Thoracic aorta (tissue), 2 donors: ENCODE measurements at places on chromosomes 2 and 18.

GRCh38 chr2:47903781-47904490, 2.4 kb downstream of the FBXO11 start:
- H3K4me3 ChIP-seq: peak overlapping the region; percentile 100
- no peaks in the 10 kb centered on the region for H3K27me3 ChIP-seq
- no peak for DNase-seq
- no peaks in the 10 kb centered on the region for H3K36me3 ChIP-seq
- H3K4me1 ChIP-seq: peaks cover 33% of the 10 kb centered on the region

DNA sequence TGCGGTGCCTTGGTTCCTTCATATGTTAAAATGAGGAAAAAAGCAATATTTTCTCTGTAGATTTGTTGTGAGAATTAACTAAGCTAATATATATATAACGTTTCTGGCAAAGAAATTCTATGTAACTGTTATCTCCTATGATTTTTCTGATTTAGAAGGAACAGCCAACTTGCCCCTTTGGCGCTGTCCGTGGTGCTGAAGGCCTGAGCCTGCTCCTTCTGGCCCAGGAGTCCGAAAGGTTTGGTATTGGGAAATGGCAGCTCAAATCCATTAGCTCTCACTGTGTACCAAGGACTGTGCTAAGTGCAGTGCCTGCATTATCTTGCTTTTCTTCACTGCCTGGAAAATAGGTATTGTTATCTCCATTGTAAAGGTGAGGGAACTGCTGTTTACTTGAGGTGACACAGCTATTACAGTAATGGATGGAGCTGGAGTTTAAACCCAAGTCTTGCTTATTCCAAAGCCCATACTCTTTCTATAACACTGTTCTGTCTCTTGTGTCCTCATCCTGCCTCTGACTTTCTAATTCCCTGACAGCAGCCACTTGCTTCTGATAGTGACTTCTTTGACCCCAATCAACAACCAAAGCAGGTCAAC, 52.2 kb downstream of the C1QL2 start:
- no peak overlapping the region for H3K27ac ChIP-seq
- no peaks in the 10 kb centered on the region for H3K4me1 ChIP-seq
- no peaks in the 10 kb centered on the region for H3K27me3 ChIP-seq

- no peak overlapping the region for H3K4me3 ChIP-seq
- no peaks in the 10 kb centered on the region for H3K27me3 ChIP-seq
- H3K27ac ChIP-seq: no peak overlapping the region
Observed at GRCh38 chr2:226208726-226209125, 590.9 kb downstream of the IRS1 start.

- no peaks in the 10 kb centered on the region for H3K4me1 ChIP-seq
- no peak overlapping the region for H3K4me3 ChIP-seq
- no peaks in the 10 kb centered on the region for H3K27me3 ChIP-seq
- no peak for DNase-seq
- no peak overlapping the region for H3K27ac ChIP-seq
- H3K36me3 ChIP-seq: no peaks in the 10 kb centered on the region
Observed at GRCh38 chr18:43757273-43757672, 480.0 kb upstream of the SYT4 start.

GRCh38 chr18:9552616-9553015, 61.7 kb downstream of the PPP4R1 start:
- DNase-seq: no peak
- peaks cover 55% of the 10 kb centered on the region for H3K36me3 ChIP-seq
- no peak overlapping the region for H3K4me3 ChIP-seq

DNA sequence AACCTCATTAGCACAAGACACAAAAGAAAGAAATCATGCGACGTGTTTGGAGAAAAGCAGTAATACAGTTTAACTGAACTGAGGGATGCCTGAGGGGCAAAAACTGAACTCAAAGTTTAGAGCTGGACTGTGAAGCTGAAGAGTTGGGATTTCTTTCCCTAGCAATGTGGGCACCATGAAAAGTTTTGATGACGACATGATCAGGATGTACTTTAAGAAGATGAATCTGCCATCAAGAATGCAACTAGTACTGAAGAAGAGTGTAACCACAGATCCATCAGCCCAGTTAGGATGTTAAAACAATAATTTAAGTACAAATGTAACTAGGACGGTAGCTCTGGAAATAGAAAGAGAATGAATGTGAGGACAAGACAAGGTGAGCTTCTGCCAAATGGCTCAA, 196.2 kb downstream of the VWC2L start:
- H3K27me3 ChIP-seq: no peaks in the 10 kb centered on the region
- H3K36me3 ChIP-seq: no peaks in the 10 kb centered on the region
- H3K4me1 ChIP-seq: no peaks in the 10 kb centered on the region
- H3K27ac ChIP-seq: no peak overlapping the region

DNA sequence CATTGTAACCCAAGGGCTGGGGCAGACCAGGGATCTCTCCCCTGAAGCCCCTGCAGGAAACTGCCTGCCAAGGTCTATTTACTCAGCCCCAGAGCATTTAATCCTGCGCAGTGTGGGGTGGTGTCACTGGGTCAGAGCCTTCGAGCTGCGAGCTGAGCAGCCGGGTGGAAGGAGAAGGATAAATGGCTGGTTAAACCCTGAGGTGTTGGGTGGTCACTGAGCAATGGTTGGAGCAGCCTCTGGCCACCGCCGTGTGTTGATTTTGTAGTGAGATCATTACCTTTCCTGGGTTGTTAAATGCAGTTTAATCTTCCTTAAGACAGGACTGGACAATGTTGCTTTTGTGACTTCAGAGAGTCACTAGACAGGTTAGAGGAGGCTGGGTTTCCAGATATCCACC, 98.1 kb downstream of the SETBP1 start:
- H3K27ac ChIP-seq: no peak overlapping the region
- no peak overlapping the region for H3K4me3 ChIP-seq
- no peak for DNase-seq
- no peaks in the 10 kb centered on the region for H3K36me3 ChIP-seq

DNA sequence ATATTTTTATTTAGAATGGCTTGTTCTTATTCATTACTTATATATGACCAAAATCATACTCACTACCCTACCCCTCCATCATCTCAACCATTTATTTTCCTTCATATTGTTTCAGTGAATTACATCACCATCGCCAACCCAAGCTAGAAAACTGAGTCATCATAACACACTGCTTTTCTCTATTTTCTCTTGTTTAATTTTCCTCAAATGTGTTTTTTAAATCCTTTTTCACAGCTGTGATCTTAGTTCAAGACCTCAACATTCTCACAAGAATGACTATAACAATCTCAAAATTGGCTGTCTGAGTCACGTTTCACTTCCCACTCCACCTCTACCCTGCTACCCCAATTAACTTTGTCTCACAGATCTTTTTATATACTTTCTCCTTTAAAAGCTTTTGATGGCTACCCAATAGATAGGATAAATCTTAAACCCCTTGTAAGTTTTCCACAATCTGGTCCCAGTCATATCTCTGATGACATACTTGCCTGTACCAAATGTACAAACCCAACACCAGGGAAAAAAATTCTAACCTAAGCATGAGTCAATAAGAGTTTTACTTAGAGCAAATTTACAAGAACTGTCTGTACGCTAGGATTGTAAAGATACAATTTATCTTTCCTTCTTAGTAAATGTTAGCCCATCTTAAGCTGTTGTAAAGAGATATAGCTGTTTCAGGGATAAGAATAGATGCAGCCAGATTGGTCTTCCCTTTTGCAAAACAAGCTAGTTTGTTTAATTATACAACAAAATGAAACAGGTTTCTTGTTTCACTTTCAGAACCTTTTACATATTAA, 635.1 kb upstream of the SLC39A10 start:
- H3K4me3 ChIP-seq: no peak overlapping the region
- no peaks in the 10 kb centered on the region for H3K27me3 ChIP-seq
- no peak for DNase-seq
- no peaks in the 10 kb centered on the region for H3K36me3 ChIP-seq

DNA sequence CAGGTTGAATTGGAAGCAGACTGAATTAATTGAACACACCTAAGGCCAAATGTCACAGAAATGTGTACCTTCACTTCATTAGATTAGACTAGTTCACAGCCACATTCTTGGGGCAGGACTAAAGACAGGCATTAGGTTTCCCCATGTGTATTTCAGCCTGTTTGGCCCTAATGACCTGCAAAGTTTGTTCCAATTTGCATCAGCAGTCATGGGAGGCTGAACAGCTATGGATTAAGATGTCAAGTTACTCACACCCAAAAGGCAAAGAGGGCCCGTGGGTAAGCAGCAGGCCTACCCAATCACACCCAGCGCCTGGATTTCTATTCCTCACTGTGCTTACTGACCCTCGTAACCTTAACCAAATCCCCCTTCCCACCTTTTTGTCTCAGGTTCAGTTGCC, 99.6 kb upstream of the RIOK3 start:
- DNase-seq: no peak
- H3K27ac ChIP-seq: no peak overlapping the region
- H3K27me3 ChIP-seq: no peaks in the 10 kb centered on the region
- peaks cover 52% of the 10 kb centered on the region for H3K4me1 ChIP-seq
- no peaks in the 10 kb centered on the region for H3K36me3 ChIP-seq
- no peak overlapping the region for H3K4me3 ChIP-seq

- no peak overlapping the region for H3K27ac ChIP-seq
- H3K27me3 ChIP-seq: no peaks in the 10 kb centered on the region
- no peak for DNase-seq
- no peak overlapping the region for H3K4me3 ChIP-seq
- H3K4me1 ChIP-seq: no peaks in the 10 kb centered on the region
Observed at GRCh38 chr2:120272763-120273481, 20.3 kb downstream of the RALB start.
